Pons (tissue), 1 donor: ENCODE measurements at places on chromosomes 2 and 18.
A peak's percentile ranks its signal among the peaks of the same experiment; 100 is the strongest.

GRCh38 chr2:100107440-100107839, 35.0 kb downstream of the AFF3 start:
- no peak for DNase-seq

DNA sequence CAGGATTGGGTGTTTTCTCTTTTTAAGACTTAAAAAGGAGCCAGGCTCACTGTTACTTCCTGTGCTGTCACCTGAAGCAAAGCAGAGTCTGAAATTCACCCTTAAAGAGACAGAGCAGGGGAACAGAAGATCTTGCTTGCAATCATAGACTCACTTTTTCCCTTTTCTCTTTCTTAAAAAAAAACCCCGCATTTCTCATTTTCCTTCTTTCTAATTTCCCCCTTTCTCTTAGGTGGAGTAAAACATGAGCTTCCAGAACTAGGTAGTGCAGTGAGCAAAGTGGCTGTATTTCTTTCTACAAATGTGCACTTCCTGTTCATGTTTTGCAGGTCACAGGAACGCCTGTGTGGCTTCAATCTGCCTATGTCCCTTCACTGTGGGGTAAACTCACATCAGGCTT, 381.2 kb downstream of the LPIN1 start:
- DNase-seq: no peak

- DNase-seq: no peak
Observed at GRCh38 chr2:239734436-239735005, 290.6 kb downstream of the NDUFA10 start.

DNA sequence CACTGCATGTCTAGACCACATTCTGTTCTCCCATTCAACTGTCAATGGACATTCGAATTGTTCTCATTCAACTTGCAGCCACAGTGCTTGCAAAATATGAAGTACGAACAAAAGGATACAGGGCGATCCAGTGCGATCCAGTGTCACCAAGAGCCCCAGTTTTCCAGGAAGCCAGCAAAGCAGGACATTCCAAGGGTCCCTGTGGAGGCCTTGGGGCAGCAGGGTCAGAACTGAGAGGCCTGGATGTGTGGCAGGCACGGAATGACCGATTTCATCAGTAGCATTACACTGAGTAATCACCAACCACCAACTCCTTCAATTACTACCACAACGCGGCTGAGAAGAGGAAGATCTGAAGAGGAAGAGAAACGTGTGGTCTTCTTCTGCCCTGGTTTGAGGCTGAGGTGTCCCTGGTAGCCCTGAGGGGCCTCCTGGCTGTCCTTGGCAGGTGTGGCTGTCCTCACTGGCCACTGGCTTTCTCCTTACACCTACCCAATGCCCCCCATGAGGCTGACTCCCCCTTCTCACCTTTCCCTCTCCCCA, 172.7 kb upstream of the FHL2 start:
- peak; percentile 24 for DNase-seq

GRCh38 chr2:188776634-188777033, 197.5 kb upstream of the COL3A1 start:
- no peak for DNase-seq

GRCh38 chr2:59806486-59806885, 747.0 kb downstream of the BCL11A start:
- no peak for DNase-seq

GRCh38 chr2:126952216-126952615, 53.5 kb downstream of the TEX51 start:
- DNase-seq: no peak

DNA sequence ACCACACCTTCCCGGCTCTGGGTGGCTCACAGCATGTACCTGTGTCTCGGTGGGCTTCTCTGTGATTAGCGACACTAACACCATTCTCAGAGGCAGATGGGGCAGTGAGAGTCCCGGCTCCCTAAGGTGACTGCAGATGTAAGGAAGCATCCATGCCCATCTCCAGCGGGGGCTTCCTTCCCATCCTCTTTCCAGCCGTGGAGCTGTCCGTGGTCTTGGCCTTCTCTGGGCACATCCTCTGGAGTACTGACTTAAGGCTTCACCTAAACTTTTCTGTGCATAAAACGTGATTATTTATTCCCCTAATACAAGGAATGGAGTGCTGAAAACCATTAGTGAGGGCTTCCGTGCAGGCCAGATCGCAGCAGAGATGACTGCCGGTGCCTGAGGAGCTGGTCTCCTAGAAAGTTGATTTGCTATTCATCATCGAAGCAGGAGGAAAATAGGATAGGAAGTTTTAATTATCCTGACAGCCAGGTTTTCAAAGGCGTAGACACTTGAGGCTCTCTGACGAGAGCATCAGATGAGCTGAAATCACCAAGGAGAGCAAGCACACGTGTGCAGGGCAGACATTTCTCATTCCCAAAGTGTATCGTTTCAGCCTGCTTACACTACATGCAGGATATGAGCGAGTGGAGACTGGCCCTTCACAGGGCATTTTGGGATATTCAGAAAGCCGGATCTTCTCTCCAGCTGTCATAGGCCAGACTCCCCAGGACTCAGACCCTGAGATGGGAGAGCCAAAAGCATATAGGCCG, 186.1 kb upstream of the SALL3 start:
- DNase-seq: no peak

GRCh38 chr2:176099728-176100546, at the start of gene HOXD12:
Gene HOXD12, plus strand, starts transcription at chr2:176099795. Its CDS starts 7 bp downstream, at chr2:176099802.
- DNase-seq: no peak

DNA sequence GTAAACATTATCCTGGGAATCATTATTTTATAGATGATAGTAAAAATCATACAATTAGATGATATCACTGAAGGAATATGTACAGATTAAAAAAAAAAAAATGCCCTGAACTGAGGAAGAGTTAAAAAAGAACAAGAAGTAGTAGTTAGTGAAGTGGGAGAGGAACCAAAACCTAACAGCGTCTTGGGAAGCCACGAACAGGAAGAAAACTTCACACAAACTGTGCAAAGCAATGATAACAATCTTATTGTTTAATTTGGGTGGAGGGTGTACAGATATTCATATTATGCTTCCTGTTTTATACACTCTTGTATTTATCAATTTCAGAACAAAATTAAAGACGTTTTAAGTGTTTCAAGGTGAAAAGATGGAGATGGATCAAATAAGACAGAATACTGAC, 3.5 kb downstream of the HEATR5B start:
- DNase-seq: peak; percentile 36

DNA sequence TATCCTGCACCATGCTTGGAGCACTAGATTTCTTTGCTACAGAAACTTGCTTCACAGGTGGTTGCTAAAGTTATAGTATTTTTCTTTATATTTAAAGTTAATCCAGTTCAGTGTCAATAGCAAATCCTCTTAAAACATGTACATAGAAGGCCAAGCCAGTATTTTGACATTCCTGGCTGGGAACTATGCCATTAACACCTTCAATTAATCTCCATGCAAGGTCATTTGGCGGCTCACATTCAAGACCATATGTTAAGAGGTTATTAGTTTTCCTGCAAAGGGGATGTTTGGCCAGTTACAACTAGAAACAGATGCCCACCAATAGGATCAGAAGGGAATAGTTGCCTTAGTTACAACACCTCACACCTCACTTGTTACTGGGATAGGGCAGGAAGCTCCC, 261.3 kb upstream of the MEIS1 start:
- DNase-seq: no peak

GRCh38 chr2:240365971-240366471, 69.4 kb upstream of the GPC1 start:
- DNase-seq: no peak
